ENCODE measurements at places on chromosomes 2 and 18.

DNA sequence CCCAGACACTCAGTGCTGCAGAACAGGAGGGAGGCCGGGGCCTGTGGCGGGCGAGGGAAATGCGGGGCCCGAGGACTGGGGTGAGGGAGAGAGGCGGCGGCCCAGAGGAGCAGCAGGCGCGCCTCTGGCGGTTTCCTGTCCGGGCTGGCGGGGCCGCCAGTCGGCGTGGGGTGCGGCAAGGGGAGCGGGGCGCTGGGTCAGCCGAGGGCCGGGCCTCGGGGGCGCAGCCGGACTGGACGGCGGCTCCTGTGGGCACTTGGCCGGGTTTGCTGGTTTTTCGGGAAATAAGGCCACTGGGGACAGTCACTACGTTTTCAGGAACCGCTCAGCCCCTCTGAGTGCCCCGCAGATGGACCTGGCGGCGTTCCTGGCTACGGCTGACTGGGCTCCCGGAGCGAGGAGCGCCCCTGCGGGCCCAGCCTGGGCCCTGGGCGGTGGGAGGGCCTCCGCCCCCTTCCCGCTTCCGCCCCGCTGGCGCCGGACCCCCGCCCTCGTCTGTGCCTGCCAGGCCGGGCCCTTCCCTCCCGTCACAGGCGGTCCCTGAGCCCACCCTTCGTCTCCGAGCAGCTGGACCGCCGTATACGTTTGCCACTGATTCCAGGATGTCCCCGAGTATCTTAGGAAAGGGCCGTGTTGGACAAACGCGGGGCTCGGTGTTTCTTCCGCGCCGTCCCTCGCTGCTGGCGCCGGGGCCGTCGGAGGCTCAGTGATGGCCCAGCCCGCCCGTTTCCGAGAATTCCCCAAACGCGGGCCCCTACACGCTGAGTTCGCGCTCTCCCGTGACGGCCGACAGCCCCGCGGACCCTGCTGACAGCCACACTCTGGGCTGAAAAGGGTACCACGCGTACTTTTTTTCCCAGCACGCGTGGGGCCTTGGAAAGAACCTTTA, 84.6 kb downstream of the FAM210A start:
- DNase-seq, result no peak

GRCh38 chr2:205701509-205701908, 19.2 kb downstream of the NRP2 start:
- DNase-seq, result peak; percentile 58

DNA sequence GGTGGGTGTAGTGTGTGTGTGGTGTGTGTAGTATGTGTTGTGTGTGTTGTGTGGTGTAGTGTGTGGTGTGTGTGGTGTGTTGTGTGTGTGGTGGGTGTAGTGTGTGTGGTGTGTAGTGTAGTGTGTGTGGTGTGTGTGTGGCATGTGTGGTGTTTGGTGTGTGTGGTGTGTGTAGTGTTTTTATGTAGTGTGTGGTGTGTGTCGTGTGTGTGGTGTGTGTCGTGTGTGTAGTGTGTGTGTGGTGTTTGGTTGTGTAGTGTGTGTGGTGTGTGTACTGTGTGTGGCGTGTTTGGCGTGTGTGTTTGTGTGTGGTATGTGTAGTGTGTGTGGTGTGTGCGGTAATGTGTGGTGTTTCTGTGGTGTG, 4.7 kb upstream of the RTP5 start:
- no peak for DNase-seq

GRCh38 chr2:106122157-106122556, 71.9 kb downstream of the UXS1 start:
- no peak for DNase-seq

- DNase-seq, result no peak
Measured at GRCh38 chr2:182553483-182553882, 126.6 kb upstream of the PDE1A start.

DNA sequence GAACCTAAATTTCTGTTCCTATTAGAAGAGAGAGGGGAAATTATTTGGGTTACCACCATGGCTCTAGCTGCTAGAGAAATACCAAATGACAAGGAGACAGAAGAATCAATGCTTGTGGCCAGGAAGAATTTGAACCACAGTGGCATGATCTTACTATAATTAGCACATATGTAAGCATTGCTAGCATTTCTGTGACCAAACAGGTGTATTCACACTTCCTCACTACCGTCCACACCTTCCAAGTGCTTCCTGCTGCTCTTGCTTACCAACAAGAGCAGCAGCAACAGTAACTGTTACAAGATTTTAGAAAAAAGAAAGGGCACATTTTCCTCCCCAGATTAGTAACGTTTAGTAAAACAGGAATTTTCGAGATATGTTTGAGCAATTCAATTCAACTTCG, 60.5 kb downstream of the CDH7 start:
- no peak for DNase-seq

DNA sequence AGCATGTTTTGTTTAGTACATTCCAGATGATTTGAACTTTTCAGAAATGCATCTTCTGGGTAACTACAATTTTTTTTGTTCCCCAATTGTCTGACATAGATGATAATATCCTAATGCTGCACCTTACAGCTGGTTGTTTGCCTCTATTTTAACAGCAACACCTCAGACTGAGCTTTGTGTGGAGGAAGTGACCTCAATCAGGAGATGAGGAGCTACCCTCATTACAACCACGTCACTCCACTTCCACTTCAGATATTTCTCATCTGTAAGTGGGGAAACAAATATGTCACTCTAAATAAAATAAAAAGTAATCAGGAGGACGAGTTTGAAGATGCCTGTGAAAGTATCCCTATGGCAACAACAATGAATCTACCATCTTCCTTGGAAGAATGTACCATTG, 12.1 kb upstream of the SRSF7 start:
- no peak for DNase-seq

- DNase-seq, result no peak
Measured at GRCh38 chr2:238506371-238507068, 79.8 kb downstream of the ASB1 start.
